ENCODE measurements at places on chromosomes 5 and 9.

GRCh38 chr5:120062515-120062917, 401.6 kb upstream of the PRR16 start:
- DNase-seq, result peak; percentile 31

GRCh38 chr9:133428617-133429101, 6.5 kb downstream of the ADAMTS13 start:
- DNase-seq, result peak; percentile 38

GRCh38 chr5:73786043-73786831, 160.2 kb downstream of the ARHGEF28 start:
- no peak for DNase-seq

- peak; percentile 91 for DNase-seq
Observed at GRCh38 chr5:143065185-143065965, 295.2 kb downstream of the ARHGAP26 start.

GRCh38 chr5:143562935-143563334, 159.4 kb upstream of the NR3C1 start:
- DNase-seq, result peak; percentile 75

- no peak for DNase-seq
Observed at GRCh38 chr5:73587923-73588322, 22.4 kb downstream of the UTP15 start.

DNA sequence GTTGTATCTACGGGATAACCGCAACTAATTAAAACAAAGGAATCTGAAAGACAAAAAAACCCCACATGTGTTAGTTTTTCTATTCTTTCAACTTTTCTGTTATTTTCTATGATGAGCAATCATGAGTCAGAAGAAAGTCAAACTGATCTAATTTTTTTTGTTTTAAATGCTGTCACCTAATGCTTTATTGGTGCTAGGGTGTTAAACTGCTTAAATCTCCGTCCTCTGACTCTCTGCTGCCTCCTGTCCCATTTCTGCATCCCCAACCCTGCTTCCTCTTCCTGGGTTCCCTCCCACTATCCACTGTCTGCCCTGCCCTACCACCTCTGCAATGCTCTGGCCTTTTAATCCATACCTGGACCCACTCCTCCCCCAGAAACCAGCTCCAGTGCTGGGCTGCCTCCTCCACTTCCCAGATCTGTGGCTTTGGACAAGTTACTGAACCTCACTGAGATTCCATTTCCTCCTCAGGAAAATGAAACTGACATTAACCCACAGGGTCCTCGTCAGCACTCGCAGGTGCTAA, 15.7 kb downstream of the PTPN3 start:
- peak; percentile 35 for DNase-seq

- DNase-seq, result peak; percentile 28
Observed at GRCh38 chr9:26746357-26747072, 146.1 kb downstream of the CAAP1 start.

DNA sequence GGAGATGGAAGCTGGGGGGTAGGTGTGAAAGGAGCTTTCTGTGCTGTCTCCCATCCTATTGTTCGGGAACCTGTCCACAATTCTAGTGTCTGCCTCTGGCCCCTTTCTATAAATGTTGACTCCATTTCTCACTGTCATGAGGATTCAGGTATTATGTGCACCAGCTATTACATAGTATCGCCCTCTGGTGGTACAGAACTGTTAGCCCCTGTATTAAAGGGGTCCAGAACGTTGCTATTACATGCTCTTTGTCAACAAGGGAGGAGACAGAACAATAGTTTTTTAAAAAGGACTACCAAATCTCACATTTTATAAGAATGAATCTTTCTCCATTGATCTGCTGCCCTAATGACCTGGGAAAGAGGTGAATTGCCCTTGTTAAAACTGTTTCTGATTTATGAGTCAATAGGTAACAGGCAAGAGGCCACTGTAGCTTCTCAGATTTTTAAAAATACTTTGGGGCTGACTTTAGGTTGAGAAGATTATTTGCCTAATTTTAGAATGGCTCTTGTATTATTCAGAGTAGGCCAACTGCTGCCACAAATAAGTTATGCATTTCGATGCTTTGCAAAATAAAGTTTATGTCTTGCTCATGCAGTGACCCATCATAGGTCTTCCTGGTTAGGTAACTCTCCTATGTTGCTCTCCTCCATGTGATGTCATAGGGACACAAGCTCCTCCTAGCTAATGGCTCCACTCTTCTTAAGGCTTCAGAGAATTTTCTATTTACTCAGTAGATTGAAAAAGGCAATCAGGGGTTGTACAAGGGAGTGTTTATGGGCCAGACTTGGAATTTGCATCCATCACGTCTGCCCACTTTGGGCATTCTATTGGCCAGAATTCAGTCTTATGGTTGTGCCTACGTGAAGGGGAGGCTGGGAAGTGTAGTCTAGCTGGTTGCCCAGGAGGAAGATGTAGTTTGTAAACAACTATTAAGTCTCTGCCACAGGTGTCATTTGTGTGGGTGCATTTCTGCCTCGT, 20.8 kb downstream of the DCANP1 start:
- DNase-seq, result peak; percentile 77

GRCh38 chr5:158388021-158388420, 529.1 kb upstream of the CLINT1 start:
- DNase-seq, result no peak

DNA sequence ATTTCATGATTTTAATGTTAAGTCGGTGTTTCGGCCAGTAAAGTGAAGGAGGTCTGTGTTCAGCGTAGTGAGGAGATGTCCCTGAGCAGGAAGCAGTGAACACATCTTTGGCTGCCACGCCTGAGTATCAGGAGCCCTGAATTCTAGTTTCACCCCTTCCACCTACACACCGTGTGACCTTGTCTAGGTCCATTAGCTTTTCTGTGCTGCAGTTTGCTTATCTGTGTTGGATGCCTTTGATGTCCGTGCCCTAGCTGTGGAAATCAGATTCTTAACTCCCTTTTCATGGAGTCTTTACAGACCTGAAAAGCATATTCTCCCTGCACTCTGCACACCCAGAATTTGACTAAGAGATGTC, 601 bp downstream of the FBXO38 start:
- DNase-seq, result peak; percentile 49

DNA sequence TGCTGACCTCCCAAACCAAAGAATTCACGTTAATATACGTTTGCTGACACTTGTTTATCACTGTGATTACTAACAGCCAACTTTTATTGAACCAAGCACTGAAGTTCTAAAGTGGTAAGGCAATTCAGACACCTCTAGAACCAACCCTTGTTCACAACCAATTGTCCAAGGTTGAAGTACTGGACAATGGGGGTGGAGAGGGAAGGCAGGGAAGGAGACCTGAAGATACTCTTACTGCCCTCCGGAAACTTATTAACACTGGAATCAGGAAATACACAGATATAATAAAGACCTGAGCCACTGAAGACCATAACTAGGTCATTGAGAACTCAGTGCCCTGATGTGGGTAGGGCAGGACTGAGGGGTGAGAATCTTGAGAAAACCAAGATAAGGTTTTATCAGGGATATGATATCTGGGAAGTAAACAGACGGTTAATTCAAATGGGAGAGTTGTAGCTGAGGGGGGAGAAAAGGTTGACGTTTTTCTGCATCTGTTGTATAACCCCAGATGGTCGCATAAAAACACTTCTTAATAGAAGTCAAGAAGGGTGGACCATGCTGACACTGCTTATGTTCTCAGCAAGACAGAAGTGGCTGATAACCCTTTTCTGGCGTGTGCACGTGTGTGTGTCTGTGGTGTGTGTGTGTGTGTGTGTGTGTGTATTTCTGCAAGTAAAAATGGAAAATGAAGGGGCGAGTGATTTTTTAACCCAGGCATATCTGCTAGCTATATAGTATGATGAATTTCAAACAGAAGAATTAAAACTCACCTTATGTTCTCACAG, 125.9 kb downstream of the LHFPL2 start:
- no peak for DNase-seq

GRCh38 chr9:121026260-121026691, 23.8 kb downstream of the C5 start:
- peak; percentile 3 for DNase-seq

Measured in GM23248 (cell line).